Naive thymus-derived CD8-positive, alpha-beta T cell (primary cell): ENCODE measurements at places on chromosomes 5 and 9. TPM values are rescaled to one million over a fixed set of nuclear protein-coding genes. Genes with fewer than 3 reads are reported as not detected.

RGS7BP gene
- not detected for total RNA-seq

ACOT12 gene
- total RNA-seq, result not detected

CAMK4 gene
- 274 TPM for total RNA-seq

SPATA31C1 gene
- not detected for total RNA-seq

STPG3 gene
- not detected for total RNA-seq

FBN2 gene
- total RNA-seq, result 0.08 TPM

GNAQ gene
- total RNA-seq, result 40.0 TPM

AJM1 gene
- total RNA-seq, result 1.3 TPM

CDH9 gene
- total RNA-seq, result not detected

NR4A3 gene
- total RNA-seq, result 0.47 TPM

NRARP gene
- total RNA-seq, result 2.4 TPM

AGXT2 gene
- not detected for total RNA-seq
